ENCODE measurements at places on chromosomes 6 and 20. TPM values are rescaled to one million over a fixed set of nuclear protein-coding genes. Genes with fewer than 3 reads are reported as not detected.

AVP gene
- not detected for total RNA-seq

GSTA4 gene
- total RNA-seq = 70.7 TPM

CAP2 gene
- 24.3 TPM for total RNA-seq

LAMA5 gene
- 38.8 TPM for total RNA-seq

MYO6 gene
- 25.7 TPM for total RNA-seq

KHDRBS2 gene
- 7.0 TPM for total RNA-seq

NKAIN4 gene
- 44.0 TPM for total RNA-seq

HNF4A gene
- not detected for total RNA-seq

GPX5 gene
- not detected for total RNA-seq

PRRC2A gene
- total RNA-seq = 356 TPM

PTGIS gene
- total RNA-seq = 7.1 TPM

PBOV1 gene
- total RNA-seq = not detected

GMEB2 gene
- 14.6 TPM for total RNA-seq

C6orf15 gene
- not detected for total RNA-seq

ENPP3 gene
- 0.14 TPM for total RNA-seq

GCNT2 gene
- 6.4 TPM for total RNA-seq

RSPO4 gene
- total RNA-seq = 0.23 TPM

OR2B6 gene
- total RNA-seq = not detected

MCHR2 gene
- total RNA-seq = not detected

FOXF2 gene
- not detected for total RNA-seq

SLPI gene
- not detected for total RNA-seq

PLG gene
- 0.30 TPM for total RNA-seq

HLA-DMB gene
- 0.59 TPM for total RNA-seq

CAGE1 gene
- total RNA-seq = 0.16 TPM

WFDC5 gene
- not detected for total RNA-seq

PRSS35 gene
- total RNA-seq = 3.9 TPM

SIGLEC1 gene
- total RNA-seq = not detected

PPP1R3G gene
- 0.07 TPM for total RNA-seq

ABHD16B gene
- not detected for total RNA-seq

IL17A gene
- total RNA-seq = not detected

EFCAB8 gene
- total RNA-seq = not detected

LINC00237 gene
- total RNA-seq = not detected

ADGB gene
- total RNA-seq = not detected

CALHM4 gene
- total RNA-seq = not detected

ROS1 gene
- total RNA-seq = not detected

COX4I2 gene
- total RNA-seq = not detected

KCNQ5 gene
- total RNA-seq = 1.5 TPM

OTOR gene
- not detected for total RNA-seq

CABLES2 gene
- 25.2 TPM for total RNA-seq

HCRTR2 gene
- total RNA-seq = not detected

GMPR gene
- total RNA-seq = 0.16 TPM

OPRL1 gene
- total RNA-seq = 0.96 TPM

CYP24A1 gene
- total RNA-seq = 0.93 TPM

KCNB1 gene
- 2.8 TPM for total RNA-seq

SMLR1 gene
- total RNA-seq = not detected

HLA-DRB1 gene
- 0.84 TPM for total RNA-seq

CNR1 gene
- 8.4 TPM for total RNA-seq

MED23 gene
- total RNA-seq = 30.0 TPM

SFTA2 gene
- not detected for total RNA-seq

RHAG gene
- total RNA-seq = not detected

CPNE5 gene
- 0.54 TPM for total RNA-seq
